ENCODE measurements at places on chromosomes 2 and 18. TPM values are rescaled to one million over a fixed set of nuclear protein-coding genes. Genes with fewer than 3 reads are reported as not detected.

GRCh38 chr18:23142251-23142929 is 7.1 kb downstream of the CABLES1 start:
- H3K36me3 ChIP-seq: peaks cover 26% of the 10 kb centered on the region
- H3K4me3 ChIP-seq: no peak overlapping the region
- no peak overlapping the region for H3K27ac ChIP-seq
- H3K27me3 ChIP-seq: peaks cover 3% of the 10 kb centered on the region
- peaks cover 42% of the 10 kb centered on the region for H3K4me1 ChIP-seq

GRCh38 chr18:34299828-34300227 is 75.1 kb upstream of the NOL4 start:
- no peak for DNase-seq
- no peaks in the 10 kb centered on the region for H3K36me3 ChIP-seq
- no peaks in the 10 kb centered on the region for H3K4me1 ChIP-seq

DNA sequence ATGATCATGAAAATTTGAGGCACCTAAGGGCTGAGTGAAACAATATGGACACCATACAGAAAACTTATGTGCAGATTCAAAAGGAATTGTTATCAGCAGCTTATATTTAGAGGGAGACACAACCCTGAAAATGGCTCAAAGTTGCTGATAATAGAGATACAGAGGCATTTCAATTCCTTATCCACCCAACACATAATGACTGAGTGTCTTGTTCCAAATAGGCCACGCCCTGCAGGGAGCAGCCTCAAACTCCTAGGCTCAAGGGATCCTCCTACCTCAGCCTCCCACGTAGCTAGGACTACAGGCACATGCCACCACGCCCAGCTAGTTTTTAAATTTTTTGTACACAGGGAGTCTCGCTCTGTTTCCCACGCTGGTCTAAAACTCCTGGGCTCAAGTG is 79.0 kb downstream of the LBH start:
- H3K27ac ChIP-seq: no peak overlapping the region
- no peak for DNase-seq
- peaks cover 6% of the 10 kb centered on the region for H3K36me3 ChIP-seq
- H3K27me3 ChIP-seq: no peaks in the 10 kb centered on the region
- H3K4me1 ChIP-seq: peaks cover 19% of the 10 kb centered on the region

PXDN gene
- 2.0 TPM for total RNA-seq

SKOR2 gene
- not detected for total RNA-seq

Data from activated T-helper 2 cell treated with anti-CD3 and anti-CD28 coated beads, Interferon-gamma antibody, Interleukin-2, Interleukin-4, amounts not matched to agents 10 μg/mL and 5 μg/mL and 100 μg/mL, durations not matched to agents 14 hours and 24 hours and 36 hours (primary cell).